Thoracic aorta endothelial cell (primary cell): ENCODE measurements at places on chromosomes 11 and 22. TPM values are rescaled to one million over a fixed set of nuclear protein-coding genes. Genes with fewer than 3 reads are reported as not detected.

RNF121 gene
- total RNA-seq, result 52.1 and 58.2 TPM in 2 replicates

BBOX1 gene
- not detected in 2 replicates for total RNA-seq

ZP1 gene
- total RNA-seq, result not detected in 2 replicates

AKIP1 gene
- total RNA-seq, result 18.3 and 21.9 TPM in 2 replicates

PARVA gene
- 48.8 and 58.1 TPM in 2 replicates for total RNA-seq

THOC5 gene
- total RNA-seq, result 62.0 and 67.2 TPM in 2 replicates

ARHGAP8 gene
- total RNA-seq, result not detected in 2 replicates

PDGFD gene
- 11.8 and 12.2 TPM in 2 replicates for total RNA-seq

CCDC85B gene
- 78.2 and 108 TPM in 2 replicates for total RNA-seq

TRIM51G gene
- not detected in 2 replicates for total RNA-seq

IGLL1 gene
- total RNA-seq, result not detected in 2 replicates

CENPM gene
- 19.7 and 26.7 TPM in 2 replicates for total RNA-seq

FGF3 gene
- not detected in 2 replicates for total RNA-seq

PTPN5 gene
- total RNA-seq, result not detected in 2 replicates

HMOX1 gene
- total RNA-seq, result 91.4 and 96.1 TPM in 2 replicates

CRYBB2 gene
- total RNA-seq, result 0.27 TPM in 1 of 2 replicates, not detected in the other

NXPE4 gene
- not detected in 2 replicates for total RNA-seq

SPTBN2 gene
- 37.2 and 40.0 TPM in 2 replicates for total RNA-seq

SLN gene
- total RNA-seq, result 0.22 TPM in 1 of 2 replicates, not detected in the other

OR5D14 gene
- not detected in 2 replicates for total RNA-seq

YAP1 gene
- total RNA-seq, result 34.3 and 57.7 TPM in 2 replicates

WNT7B gene
- not detected in 2 replicates for total RNA-seq

ADORA2A gene
- total RNA-seq, result 28.4 and 41.4 TPM in 2 replicates

CHRDL2 gene
- total RNA-seq, result not detected in 2 replicates

POU2F3 gene
- total RNA-seq, result not detected in 2 replicates

SPDYC gene
- not detected in 2 replicates for total RNA-seq

TYR gene
- not detected in 2 replicates for total RNA-seq

SLC43A3 gene
- 120 and 156 TPM in 2 replicates for total RNA-seq
